ENCODE measurements at places on chromosomes 12 and 14. TPM values are rescaled to one million over a fixed set of nuclear protein-coding genes. Genes with fewer than 3 reads are reported as not detected.

Gene DTX1
- not detected for total RNA-seq

Gene WASHC4
- total RNA-seq: 66.5 TPM

Gene IL26
- not detected for total RNA-seq

Gene CCDC177
- not detected for total RNA-seq

Gene HVCN1
- total RNA-seq: 2.3 TPM

Gene DLK1
- total RNA-seq: not detected

Gene CEBPE
- not detected for total RNA-seq

Gene SERPINA10
- total RNA-seq: not detected

Gene RNF212B
- total RNA-seq: not detected

Gene LRP6
- total RNA-seq: 45.0 TPM

Gene LYZ
- 0.19 TPM for total RNA-seq

Gene FGF23
- not detected for total RNA-seq

Gene SCN8A
- total RNA-seq: 0.26 TPM

Gene RASSF9
- total RNA-seq: 0.93 TPM

Gene KLRD1
- 0.13 TPM for total RNA-seq

Gene SDSL
- total RNA-seq: 17.0 TPM

Gene PACS2
- 51.1 TPM for total RNA-seq

Gene PTGR2
- 6.6 TPM for total RNA-seq

Gene EXOC3L4
- total RNA-seq: not detected

Gene ADAM21
- total RNA-seq: 1.2 TPM

Gene TSPAN11
- total RNA-seq: 0.26 TPM

Gene RPGRIP1
- not detected for total RNA-seq

Gene MAP3K12
- total RNA-seq: 26.6 TPM

Gene CLEC12A
- not detected for total RNA-seq

Gene GRIN2B
- total RNA-seq: not detected

Gene FAIM2
- total RNA-seq: 0.81 TPM

Gene KRT79
- not detected for total RNA-seq

Gene TMCC3
- total RNA-seq: 0.50 TPM

Gene NOPCHAP1
- 4.9 TPM for total RNA-seq

Gene CCDC184
- total RNA-seq: 0.53 TPM

Gene FAM186B
- total RNA-seq: 0.53 TPM

Gene TAS2R10
- 0.87 TPM for total RNA-seq

Gene CLEC7A
- not detected for total RNA-seq

Gene STAT6
- 125 TPM for total RNA-seq
